T-helper 1 cell (primary cell): ENCODE measurements at places on chromosomes 1 and 21.

GRCh38 chr21:40760821-40761220 lies 86.1 kb downstream of the DSCAM start:
- DNase-seq, result no peak

- DNase-seq, result no peak
Observed at GRCh38 chr21:33101300-33101911, 31.5 kb downstream of the OLIG1 start.

DNA sequence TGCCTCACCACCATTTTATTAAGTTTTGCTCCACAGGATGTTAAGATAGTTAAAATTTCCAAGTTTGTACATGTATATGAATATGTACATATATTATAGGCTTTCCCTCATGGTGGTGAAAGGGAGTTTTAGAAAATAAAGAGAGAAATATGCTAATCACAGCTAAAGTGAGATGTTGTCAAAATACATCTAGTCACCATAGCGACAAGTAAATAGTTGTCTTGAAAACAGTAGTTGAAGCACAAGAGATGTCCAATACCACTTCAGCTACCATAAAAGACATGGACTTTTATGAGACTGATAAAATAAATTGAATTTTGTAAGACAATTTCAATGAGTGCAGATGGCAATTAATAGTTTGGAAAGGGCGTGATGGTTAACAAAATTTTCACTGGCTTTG lies 1600.0 kb downstream of the BRINP3 start:
- no peak for DNase-seq

DNA sequence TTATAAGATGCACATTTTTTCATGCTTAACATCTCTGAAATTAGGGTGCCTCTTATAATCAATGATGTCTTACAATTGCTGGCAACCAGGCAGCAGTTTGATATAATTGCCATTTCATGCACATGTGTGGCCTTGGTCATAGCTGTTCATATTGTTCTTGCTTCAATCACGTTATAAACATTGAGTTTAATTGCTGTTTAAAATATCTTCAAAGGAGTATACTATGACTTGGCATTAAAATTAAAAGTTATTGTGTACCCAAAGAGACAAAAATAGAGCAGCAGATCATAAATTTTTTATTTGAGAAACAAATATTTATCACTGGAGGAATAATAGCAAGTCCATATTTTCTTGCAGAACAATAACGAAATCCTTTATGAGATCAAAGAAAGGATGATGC lies 325.5 kb downstream of the LMX1A start:
- DNase-seq, result no peak

DNA sequence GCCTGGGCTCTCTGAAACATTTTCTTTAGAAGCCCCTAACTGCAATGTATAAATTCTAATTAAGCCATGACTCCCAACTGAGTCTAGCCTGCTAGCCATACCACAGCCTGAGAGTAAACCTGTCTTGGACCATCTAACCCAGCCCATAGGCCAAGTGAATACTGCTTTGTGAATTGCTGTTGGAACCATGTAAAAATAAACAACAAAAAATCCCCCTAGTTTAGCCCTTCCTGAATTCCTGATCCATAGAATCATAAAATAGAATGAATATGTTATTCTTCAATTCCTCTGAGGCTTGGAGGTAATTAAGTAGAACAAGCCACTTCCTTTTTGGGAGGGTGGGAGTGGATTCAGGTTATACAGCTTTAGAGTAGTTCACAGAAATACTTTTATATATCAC lies 1496.4 kb downstream of the MRPL39 start:
- DNase-seq, result no peak

GRCh38 chr1:162136760-162137159 lies 67.3 kb downstream of the NOS1AP start:
- DNase-seq, result no peak

GRCh38 chr1:83583351-83584014 lies 415.4 kb downstream of the TTLL7 start:
- no peak for DNase-seq

GRCh38 chr1:197896301-197896700 lies 6.1 kb upstream of the C1orf53 start:
- DNase-seq, result no peak

DNA sequence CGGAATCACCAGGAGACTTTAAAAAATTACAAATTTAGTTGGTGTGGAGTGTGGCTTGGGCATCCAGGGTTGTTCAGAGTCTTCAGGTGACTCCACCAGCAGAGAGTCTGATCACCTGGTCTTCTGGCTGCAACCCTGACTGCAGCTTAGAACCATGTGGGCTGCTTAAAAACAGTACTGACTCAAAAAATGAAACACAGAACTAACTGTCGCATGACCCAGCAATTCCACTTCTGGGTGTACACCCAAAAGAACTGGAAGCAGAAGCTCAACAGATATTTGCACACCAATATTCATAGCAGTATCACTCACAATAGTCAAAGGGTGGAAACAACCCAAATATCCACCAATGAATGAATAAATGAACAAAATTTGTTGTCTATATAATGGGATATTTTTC lies 17.3 kb downstream of the TLR5 start:
- no peak for DNase-seq

- DNase-seq, result no peak
Observed at GRCh38 chr1:196584696-196585095, 23.5 kb downstream of the KCNT2 start.

DNA sequence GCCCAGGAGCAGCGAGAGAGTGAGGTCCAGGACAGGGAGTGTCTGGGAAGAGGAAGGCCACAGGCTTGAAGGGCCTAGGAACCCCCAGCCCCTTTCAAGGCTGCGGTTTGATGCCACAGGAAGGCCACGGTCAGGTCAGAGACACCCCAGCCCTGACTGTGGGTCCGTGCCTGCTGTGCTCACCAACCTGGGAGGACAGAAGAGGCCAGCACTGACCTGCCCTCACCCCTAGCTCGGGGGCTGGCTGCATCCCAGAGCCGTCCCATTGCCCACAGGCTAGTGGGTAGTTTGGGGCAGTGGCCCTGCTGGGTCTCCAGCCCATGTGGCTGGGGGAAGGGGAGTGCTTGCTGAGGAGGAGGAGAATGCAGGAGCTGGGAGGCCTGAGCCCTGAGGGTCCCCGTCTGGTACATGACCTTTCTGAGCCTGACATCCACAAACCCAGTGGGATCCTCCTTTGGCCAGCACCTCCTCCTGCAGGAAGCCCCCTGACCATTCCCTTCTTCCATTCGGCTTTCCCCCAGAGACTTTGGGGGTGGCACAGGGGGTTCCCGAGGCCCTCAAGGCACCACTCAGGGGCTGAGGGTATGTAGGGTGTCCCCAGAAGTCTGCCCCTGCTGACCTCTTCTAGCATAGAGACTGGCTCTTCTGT lies 54.3 kb downstream of the WNT9A start:
- DNase-seq, result no peak

DNA sequence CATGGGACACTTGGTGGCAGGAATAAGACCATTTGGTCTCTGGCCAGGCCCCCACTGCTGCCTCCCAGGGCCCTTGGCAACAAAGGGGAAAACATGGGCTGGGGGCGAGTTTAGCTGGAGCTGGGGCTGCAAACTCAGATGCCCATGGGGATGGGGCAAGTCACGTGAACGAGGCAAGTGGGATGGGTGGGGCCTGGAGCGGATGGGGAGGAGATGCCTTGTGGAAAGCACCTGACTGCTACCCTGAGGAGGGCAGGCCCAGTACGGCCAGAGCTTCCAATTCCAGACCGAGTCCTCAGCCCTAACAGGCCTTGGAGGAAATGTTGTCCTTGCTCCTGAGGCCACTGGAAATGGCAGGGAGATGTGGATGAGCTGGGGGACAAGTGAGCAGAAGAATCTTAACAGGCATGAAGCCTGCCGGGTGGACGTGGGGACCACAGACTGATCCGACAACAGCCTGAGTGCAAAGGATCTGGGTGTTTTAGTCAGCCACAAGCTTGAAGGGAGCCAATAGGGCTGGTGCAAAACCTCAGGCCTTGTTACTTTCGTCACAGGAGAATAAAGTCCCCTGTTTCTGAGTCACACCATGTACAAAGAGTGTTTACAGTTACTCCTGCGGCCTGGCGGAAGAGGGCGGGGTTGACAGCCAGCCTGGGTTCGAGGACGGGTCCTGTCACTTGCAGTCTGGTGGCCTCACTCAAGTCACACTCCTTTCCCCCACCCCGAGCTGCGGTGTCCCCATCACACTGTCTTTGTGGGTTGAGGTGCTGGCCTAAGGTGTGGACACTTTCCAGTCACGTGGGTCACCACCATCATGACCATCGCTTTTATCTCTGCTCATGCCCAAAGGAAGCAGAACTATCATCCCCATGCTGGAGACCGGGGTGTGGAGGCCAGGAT lies 19.1 kb downstream of the RUNX3 start:
- DNase-seq, result peak; percentile 67
